Progenitor cell of endocrine pancreas (in vitro differentiated cells): ENCODE measurements at places on chromosomes 4 and X.

DNA sequence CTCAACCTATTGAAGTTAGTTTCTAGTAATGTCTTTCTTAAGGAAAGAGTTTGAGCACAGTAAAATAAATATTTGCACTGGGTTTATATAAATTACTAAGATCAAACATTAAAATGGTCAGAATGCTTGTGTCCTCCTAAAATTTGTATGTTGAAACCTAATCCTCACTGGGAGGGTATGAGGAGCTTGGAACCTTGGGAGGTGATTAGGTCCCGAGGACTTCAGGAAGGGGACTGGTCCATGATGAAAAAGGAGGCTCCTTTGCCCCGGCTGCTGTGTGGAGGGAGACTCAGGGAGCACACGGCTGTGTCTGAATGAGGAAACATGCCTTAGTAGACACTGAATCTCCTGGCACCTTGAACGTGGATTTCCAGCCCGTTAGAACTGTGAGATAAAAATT, 221.9 kb downstream of the TENM3 start:
- DNase-seq = no peak

- DNase-seq = peak; percentile 23
Observed at GRCh38 chr4:16001484-16001858, 38.5 kb upstream of the FGFBP2 start.

DNA sequence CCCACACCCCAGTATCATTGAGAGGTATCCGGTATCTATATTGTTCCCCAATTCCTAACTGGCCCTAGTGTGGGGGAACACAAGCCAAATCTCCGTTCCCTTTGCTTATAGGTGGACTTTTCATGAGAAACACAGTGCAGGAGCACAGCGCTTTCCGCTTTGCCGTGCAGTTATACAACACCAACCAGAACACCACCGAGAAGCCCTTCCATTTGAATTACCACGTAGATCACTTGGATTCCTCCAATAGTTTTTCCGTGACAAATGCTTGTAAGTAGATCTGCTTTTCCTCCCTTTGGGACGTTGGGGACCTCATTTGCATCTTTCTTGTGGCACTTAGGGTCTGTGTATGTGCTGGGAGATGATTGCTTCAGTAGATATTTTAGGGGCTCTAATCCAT, 1.6 kb downstream of the GRIA3 start:
- no peak for DNase-seq

- DNase-seq = no peak
Observed at GRCh38 chrX:39967348-39967747, 130.4 kb downstream of the BCOR start.

GRCh38 chr4:132860976-132861375, 288.1 kb upstream of the PCDH10 start:
- DNase-seq = no peak

- DNase-seq = no peak
Observed at GRCh38 chr4:72827968-72828367, 241.5 kb downstream of the COX18 start.

GRCh38 chr4:185405296-185405999, 8.8 kb downstream of the ANKRD37 start:
- no peak for DNase-seq
